GM06990 (cell line): ENCODE measurements at places on chromosomes 2 and 18.

DNA sequence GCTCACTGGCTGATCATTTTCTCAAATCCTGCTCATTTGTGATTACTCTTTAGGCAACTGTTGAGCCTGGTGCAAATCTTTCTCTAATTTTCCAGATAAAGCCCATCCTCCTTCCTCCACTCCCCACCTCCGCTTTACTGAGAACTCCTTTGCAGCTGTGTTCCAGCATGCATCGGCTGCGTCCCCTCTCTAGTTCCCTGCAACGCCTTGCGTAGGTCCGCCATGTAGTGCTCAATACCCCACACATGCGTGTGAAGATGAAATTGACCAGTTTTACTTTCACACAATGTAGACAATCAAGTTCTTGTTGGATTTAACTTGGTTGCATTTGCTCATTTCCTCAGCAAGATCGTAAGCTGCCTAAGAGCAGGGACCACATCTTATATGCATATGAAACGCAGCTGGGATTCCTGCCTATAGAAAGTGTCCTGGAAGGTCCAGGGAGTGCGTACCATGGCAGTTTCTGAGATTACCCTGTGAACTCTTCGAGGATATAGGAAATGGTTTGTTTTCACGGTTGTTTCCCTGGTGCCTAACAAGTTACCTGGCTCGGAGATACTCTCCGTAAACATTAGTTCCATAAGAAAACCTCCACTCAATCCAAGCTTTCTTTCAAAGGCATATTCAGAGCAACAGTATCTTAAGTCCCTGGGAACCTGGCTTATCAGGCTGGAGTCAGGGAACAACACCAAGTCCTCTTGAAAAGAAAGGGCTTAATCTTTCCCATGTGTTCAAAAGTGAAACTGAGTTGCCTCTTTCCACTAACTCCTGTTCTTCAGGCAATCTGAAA is 766.4 kb upstream of the ID2 start:
- no peak for DNase-seq

DNA sequence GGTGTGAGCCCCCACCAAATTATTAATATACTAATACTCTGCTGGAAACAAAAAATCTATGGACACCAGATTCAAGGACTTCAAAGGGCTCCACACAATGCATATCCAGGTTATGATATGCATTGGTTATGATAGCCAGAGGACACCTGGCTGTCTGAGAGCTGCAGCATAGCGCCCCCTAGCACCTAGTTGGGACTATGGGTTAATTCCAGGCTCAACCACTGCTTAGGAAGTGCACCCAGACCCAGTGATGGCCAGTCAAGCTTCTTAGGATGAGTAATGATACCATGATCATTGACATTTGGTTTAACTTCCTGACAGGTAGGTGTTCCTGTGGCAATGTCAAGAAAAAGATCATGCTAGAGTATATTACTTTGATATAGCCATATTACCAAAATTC is 3.8 kb upstream of the FRZB start:
- DNase-seq: no peak

GRCh38 chr2:24210723-24211122 is 35.9 kb downstream of the FAM228A start:
- DNase-seq: no peak

GRCh38 chr2:98615481-98615880 is 7.1 kb downstream of the UNC50 start:
- DNase-seq: no peak

GRCh38 chr2:78093436-78093835 is 571.3 kb upstream of the LRRTM4 start:
- no peak for DNase-seq

DNA sequence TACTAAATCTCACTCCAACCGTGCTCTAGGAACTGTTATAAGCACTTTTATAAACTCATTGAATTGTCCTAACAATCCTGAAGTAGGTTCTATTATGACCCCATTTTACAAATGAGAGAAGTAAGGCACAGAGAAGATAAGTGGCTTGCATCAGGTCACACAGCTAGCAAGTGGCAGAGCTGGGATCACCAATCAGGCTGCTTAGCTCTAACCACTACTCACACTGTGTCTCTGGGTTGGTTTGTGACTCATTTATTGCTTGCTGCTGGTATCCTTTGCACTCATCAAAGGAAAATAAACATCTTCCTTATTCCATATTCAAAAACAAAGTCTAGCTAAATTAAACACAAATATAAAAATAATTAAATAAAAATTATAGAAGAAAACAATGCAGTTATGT is 42.5 kb upstream of the IL1R2 start:
- DNase-seq: no peak

DNA sequence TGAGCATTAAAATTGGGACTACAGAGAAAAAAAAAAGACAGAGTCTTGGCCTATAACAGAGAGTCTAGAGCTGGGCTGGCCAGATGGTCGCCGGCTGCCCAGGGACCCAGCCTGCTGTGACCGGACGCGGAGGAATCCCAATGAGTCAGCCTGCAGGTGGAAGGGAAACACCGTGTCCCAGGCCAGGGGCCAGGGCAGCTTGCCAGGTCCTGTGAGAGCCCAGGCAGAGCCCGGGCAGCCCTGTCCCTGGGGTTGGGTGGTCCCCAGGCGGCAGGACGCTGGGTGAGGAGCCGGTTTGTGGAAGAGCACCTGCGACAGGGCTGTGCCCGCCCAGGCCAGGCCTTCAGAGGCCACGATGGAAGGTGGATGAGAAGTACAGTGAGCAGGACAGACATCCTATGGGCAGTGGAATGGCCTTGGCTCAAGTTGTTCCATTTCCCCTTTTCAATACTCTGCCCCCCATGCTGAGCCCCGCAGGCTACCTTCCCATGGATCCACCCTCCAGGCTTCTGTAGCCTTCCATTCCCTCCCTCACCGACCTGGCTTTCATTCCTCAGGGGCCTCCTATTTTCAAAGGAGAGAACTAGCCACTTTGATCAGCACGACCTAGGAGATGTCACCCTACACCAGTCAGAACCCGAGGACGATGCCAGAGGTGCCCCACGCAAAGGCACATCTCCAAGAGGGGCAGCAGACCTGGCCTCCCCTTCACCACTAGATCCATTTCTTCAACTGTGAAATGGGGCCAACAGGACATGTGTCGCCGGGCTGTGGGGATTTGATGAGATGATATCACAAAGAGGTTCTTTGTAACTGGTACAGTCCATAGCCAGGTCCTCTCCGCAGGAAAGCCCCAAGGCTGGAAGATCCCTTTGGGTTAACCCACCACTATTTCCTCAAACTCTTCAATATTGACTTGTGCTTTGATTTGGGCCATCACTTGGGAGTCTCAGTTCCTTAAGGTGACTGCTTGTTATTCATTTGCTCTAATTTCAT is 87.5 kb downstream of the POLR1A start:
- DNase-seq: no peak

GRCh38 chr18:58590839-58591238 is 38.1 kb downstream of the ALPK2 start:
- DNase-seq: no peak

GRCh38 chr2:40448476-40449079 is 3.3 kb downstream of the SLC8A1 start:
- DNase-seq: no peak

DNA sequence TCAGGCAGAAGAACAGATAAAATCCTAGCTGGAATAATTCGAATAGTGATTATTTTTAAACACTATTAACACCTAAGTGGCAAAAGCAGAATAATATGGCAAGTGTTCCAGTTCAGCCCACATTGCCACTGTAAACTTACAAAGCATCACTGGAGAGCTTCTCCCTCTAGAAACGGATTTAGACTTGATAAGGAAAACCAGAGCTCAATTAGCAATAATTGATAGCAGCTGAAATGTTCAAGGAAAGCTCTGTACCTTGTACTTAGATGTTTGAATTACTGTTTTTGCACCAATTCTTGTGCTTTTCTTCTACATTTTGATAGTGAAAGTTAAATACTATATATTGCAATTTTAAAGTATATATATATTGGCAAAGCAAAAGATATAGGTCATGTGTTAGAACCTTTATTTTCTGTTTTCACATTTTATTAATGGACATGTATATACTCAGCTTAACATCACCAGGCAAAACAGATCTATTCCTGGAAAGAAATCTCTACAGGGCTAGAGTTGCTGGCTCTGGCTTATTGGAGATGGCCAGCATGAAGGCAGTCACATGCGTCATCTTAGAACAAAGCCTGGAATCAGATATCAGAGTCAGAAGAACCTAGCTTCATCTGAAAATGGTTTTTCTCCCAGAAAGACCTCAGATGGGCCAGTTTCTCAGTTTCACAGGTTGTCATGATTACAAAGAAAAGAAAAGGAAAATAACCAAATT is 149.1 kb upstream of the CTAGE1 start:
- DNase-seq: no peak

DNA sequence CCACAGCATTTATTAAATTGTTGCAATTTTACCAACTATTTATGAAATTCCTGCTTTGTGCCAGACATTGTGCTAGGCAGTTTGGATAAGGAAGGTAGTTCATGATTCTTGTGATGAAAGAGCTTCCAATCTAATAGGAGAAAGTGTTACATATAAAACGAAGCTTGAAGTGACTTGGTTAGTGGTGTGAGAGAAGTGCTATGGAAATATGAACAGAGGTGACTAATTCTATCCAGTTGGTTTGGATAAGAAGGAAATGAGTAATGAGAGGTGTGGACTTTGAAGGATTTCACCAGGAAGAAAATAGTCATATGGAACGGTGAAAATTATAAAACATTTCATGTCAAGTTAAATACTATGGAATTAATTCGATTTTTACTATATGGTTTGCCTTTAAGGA is 48.6 kb downstream of the EML6 start:
- DNase-seq: no peak

DNA sequence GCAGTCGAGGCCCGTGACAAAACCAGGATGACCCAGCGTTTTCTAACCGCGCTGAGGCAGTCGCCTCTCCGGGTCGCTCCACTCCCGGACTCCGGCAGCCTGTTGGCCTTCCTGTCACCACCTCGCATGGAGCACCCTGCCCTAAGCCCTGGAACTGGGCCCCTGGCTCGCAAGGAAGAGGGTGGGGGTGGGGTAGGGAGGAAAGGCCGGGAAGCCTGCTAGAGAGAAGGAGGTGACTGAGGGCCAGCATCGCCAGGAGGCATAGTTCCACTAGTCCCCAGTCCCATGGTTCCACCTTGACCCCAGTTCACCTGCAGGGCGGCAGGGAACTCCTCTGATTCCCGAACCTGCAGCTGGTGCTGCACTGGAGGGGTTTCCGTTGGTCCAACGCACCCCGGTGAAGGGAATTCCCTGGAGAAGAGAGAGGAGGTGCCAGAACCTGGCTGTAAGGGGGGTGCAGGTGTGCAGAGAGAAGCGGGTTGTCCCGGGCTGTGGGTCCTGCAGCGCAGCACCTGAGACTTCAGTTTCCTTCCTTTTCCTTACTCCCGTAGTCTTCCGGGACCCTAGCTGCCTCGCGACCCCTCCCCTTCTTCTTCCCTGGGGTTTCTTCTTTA is 11.8 kb upstream of the EN1 start:
- no peak for DNase-seq

DNA sequence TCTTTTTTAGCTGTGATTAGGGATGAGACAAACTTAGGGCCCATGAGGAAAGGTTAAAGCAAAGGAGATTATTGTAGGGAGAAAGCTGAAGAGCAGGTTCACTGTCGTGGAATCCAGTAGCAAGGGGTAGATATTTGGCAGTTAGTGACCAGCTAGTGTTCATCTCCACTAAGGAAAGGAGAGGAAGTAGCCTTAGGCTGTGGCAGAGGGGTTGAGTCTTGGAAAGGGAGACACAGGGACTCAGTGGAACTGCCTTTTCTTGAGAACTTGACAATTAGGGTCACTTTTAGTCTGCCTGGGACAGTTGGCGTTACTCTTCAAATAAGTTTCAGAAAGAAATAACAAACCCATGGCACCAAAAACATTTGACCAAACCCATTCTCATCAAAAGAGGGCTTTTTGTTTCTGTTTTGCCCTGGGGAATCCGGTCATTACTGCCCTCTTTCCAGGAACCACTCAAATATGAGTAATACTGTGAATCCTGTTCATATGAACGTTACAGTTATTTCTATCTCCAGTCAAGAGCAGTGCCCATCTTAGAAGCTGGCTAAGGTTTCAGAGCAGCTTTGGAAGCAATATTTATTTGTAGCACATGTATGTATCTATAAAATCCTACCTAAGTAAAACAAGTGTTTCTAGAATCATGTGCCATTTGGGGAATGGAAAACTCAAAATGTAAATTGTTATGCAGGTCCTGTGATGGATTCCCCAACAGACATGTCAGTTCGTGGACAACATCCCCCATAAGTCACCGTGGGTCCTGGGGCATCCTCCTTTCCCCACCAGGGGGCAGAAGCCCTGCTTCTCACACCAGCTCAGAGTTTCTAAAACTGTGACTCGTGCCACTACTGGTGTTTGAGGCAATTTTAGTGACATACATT is 77.3 kb upstream of the PHLPP1 start:
- DNase-seq: peak; percentile 23

GRCh38 chr18:8779251-8779650 is 73.9 kb downstream of the MTCL1 start:
- DNase-seq: no peak

DNA sequence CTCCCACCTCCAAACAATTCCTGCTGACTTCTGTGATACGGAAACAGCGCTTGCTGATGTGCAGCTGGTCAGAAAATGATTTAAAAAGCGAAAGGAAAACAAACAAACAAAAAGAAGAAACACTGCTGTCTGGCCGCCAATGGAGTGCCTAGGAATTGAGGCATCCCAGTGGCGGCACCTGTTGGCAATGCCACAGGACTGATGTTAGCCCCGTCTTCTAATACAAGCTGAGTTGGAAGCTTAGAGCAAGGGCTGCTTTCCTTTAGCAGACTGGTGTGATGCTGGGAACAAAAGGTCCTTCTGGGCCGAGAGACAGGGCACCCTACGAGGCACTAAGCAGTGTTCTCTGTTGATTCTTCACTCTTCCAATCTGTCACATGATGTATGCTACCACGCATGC is 163.6 kb upstream of the REV1 start:
- DNase-seq: no peak

- DNase-seq: no peak
These were observed 7.4 kb downstream of the NFATC1 start for GRCh38 chr18:79402977-79403722.

DNA sequence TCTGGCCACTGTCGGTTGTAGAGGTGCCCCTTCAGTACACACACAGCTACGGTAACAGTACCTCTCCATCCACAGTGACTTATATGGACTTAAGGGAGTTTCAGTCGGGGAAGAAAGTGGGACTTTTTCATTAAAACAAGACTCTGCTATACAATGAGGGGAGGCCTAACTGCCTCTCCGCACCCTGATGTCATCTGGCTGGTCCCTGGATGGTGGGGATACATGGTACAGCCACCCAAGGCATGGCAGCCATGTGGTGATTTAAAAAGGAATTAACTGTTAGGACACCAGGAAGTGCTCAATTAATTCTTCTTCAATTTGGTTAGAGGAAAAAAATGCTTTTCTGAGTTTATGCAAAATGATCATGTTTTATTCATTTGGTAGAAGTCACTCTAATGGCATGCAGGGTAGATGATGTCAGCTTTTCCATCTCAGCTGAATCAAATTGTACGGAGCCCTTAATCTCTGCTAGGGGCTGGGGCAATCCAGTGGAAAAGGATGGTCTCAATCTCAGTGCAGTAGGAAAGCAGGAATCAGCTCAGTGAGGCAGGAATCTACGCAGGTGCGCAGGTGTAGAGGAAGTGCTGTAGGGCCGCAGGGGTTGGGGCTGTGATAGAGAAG is 243.9 kb downstream of the PRKCE start:
- DNase-seq: no peak
